ENCODE measurements at places on chromosomes 6 and 20.

DNA sequence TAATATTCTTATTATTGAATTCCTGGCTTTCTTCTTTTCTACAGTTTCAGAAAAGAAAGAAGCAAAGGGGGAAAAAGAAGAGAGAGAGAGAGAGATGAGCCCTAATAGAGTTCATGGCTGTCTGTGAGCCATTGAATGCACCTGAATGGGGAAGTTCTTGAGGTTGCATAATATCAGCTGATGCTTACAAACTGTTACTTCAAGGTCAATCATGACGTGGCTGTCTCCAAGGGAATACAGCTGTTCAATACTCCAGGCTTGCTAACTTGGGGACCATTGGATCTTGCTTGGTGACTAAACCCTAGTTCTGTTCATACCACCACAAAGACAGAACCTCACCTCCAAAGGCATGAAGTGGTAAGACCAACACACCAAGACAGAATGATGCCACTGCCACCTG lies 180.4 kb downstream of the ADGRG6 start:
- no peak for DNase-seq

DNA sequence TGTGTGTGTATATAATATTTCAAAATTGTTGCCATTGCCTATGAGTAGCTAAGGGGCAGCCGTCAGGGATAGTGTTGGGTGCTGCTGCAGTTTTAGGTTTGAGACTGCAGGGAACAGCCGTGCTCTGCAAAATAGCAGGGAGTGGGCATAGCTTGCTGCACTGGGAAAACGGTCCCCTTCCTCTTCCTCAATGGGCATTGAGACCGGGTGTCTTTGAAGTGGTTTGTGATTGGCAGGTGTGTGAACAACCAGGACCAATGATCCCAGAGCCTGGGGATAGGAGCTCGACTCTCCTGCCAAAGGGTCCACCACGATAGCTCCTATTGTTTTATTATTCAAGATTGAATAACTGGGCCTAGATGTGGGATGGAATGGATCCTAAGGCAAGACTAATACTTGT lies 5.1 kb upstream of the EBF4 start:
- DNase-seq = no peak

DNA sequence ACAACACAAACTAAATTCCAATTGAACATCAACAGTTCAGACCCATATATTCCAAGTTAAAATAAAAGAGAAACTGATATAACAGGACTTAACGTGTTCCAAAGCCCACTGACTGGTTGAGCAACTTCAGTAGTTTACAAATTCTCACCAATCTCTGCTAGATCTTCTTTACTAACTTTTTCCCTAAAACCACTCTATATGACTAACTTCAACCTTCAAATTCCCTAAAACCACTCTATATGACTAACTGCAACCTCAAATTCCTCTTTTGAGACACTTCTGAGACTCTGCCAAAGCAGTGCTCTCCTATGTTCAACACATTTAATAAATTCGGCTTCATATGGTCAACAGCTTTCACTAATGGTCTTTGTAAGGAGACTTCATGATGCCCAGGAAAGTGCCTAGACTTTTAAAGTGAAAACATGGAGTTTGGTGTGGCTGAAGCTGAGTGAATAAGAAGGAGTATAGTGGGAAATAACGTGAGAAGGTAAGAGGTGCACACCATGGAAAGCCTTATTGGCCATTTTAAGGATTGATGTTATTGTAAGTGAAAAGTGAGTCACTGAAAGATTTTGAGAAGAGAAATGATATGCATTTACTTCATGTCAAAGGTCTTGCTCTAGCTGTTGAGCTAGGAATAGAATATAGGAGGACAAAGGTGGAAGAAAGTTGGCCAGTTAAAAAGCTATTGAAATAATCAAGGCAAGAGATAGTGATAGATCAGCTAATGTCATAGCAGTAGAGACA lies 134.0 kb upstream of the HCRTR2 start:
- DNase-seq = no peak

DNA sequence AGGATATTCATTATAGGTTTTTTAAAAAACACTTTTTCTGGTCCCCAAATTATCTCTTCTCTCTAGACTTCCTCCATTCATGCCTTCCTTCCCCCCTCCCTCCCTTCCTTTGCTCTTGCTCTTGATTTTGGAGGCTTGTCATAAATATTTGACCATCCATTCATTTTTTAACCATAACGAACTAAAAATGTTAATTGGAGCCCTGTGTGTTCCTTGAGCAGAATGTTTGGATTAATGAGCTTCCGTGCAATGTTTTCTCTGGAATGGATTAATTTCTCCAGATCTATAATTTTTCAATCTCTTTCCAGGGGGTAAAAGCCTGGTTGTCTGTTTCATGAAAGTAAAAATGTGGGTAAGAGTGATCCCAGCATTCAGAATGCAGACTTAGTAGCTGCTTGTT lies 155.5 kb downstream of the ESR1 start:
- no peak for DNase-seq

GRCh38 chr6:154891901-154892300 lies 103.2 kb upstream of the TIAM2 start:
- no peak for DNase-seq

DNA sequence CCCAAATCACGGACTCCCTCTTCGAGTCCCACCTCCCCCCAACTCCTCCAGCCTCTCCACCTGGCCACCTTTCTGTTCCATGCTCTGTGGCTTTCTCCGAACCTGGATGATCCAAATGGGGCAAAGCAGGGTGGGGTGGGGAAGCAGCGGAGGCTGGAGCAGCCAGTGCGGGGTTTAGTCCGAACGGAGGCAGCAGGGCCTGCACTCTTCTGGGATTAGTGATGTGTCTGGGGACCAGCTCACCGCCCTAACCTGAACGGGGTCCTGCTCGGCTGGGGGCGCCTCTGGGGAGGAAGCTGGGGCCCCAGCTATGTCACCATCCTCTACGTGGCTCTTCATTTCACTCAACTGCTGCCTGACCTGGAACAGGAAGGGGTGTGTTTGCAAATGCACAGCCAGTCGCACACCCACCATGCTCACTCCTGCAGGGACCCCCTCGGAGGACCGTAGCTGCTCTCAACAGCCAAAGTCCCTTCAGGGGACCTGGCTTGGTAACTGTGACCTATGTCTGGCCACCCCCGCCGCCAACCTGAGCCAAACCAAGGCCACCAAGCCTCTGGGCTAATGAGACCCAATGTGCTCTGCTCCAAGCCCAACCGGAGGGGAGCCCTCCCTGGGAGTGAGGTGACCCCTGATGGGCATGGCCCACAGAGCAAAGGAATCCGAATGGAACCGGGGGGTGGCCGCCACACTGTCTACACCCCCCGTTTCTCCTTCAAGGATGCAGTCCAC lies 46.8 kb downstream of the DSTN start:
- no peak for DNase-seq

DNA sequence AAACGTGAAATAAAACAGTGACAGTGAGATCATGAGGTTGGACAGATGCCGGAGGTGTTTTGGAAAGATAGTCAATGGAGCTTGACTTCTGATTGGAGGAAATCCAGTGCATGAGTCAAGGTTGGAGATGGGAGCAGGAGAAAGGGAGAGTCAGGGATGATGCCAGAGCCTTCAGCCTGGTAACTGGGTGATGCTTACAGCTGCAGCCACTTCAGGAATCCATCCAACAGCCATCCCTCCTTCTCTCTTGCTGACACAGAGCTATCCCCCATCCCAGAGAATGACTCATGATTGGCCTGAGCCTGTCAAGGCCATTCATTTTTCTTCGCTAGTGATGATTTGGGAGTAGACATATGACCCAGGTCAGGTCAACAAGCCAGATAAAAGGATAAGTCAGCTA lies 112.8 kb downstream of the SAMD5 start:
- DNase-seq = no peak

DNA sequence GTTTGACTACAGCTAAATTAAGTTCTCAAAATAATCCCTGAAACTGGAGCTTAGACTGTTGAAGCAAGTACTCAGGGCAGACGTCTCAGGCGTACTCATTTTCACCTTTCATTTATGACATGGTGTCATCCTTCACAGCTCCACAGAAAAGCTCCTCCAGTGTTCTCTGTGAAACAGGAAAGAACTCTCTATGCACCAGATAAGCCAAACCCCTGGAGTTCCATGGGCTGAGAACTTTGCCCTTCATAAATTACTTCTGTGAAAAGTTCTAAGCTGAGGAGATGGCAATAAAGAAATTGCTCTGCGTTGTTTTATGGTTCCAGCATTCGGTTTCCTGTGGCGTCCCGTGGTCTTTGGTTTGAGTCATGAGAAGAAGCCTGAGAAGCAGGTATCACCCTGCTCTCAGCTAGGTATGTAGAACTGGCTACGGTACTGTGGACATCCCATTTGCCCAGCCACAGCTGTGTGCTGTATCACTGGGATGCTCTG lies 20.2 kb upstream of the RREB1 start:
- DNase-seq = no peak

DNA sequence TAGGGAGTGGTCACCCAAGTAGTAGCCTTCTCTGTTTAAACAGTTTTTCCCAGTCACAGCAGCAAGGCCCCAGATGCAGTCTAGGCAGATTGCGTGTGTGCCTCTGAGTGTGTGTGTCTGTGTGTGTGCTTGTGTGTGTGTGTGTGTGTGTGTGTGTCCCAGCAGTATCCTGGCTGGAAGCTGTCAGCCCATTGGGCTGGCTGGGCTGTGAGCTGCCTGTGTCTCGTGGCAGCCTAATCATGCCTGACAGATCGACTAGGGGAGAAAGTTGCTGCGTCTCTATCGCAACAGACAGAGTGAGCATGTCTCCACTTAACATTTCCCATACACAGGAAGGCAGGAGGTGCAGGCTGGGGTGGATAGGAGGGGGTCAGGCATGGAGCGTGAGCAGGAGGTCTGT lies 42.9 kb upstream of the LRFN2 start:
- no peak for DNase-seq

GRCh38 chr6:9985481-9985880 lies 429.4 kb downstream of the TFAP2A start:
- DNase-seq = no peak

DNA sequence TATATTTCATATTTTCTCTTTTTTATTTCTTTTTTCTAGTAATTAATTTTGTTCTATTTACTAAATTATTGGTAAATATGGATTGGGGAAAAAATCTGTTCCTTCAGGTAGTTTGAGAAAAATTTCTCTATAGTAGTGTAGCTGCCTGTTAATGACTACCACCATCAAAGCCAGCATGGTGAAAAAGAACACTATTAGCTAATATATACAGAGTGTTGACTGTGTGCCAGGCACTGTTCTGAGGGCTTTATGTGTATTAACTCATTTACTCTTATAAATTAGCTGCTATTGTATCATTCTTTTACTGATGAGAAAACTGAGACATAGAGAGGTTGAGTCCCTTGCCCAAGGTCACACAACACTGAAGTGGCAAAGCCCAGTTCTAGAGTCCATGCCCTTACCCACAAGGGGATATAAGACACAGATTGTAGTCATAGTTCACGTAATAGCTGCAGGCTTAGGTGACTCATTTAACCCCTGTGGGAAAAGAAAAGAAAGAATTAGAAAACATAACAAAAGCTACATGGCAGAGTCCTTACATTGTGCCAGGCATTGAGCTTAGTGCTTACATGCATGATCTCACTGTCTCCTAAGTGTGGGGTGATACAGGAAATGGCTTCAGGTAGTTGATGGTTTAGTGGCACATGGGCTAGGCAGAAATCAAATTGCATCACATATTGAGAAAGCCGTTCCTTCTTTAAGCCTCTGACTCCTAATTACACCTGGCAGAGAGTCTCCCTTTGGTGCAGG lies 12.2 kb upstream of the AKIRIN2 start:
- no peak for DNase-seq
